SJSA1 (cell line): ENCODE measurements at places on chromosomes 1 and 21. TPM values are rescaled to one million over a fixed set of nuclear protein-coding genes. Genes with fewer than 3 reads are reported as not detected.
A peak's percentile ranks its signal among the peaks of the same experiment; 100 is the strongest.

DNA sequence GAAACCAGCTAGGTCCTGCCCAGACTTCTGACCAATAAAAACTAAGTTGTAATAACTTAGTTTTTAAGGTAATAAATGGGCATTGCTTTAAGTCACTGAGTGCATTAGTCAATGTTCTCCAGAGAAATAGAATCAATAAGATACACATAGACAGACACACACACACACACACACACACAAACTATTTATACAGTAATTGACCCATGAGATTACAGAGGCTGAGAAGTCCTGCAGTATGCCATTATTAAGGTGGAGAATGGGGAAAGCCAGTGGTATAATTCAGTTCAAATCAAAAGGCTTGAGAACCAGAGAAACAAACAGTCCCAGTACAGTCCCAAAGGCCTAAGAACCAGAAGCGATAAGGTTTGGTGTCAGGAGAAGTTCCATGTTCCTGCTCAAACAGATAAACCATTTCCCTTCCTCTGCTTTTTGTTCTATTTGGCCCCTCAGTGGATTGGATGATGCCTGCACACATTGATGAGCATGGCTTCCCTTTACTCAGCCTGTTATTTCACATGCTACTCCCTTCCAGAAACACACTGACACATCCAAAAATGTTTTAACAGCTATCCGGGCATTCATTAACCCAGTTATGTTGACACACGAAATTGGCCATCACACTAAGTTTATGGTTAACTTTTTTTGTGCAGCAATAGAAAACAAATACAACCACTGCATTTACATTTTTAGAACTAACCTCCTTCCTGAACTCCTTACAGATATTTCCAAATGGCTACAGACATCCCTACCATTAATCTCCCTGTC lies 828.2 kb upstream of the NCAM2 start:
- no peak overlapping the region for H3K4me3 ChIP-seq
- H3K4me1 ChIP-seq = no peaks in the 10 kb centered on the region
- no peak overlapping the region for H3K27ac ChIP-seq
- no peak for DNase-seq
- no peaks in the 10 kb centered on the region for H3K36me3 ChIP-seq

DNA sequence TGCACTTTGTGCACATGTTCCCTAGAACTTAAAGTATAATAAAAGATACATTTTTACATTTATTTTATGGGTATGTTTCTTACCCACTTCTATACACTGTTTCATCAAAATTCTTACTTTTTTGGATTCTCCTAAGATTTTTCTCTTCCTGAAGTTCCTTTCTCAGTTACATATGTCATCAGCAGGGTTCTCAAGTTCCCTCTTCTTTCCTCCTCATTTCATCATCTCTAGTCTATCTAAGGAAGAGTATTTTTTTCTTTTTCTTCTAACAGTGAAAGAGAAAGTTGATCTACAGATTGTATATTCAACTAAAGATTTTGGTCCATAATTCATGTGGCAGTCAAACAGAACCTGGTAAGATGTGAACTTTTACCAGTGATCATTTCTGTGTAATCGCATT lies 41.2 kb upstream of the CYYR1 start:
- DNase-seq = no peak
- no peak overlapping the region for H3K27ac ChIP-seq
- H3K36me3 ChIP-seq = no peaks in the 10 kb centered on the region

DNA sequence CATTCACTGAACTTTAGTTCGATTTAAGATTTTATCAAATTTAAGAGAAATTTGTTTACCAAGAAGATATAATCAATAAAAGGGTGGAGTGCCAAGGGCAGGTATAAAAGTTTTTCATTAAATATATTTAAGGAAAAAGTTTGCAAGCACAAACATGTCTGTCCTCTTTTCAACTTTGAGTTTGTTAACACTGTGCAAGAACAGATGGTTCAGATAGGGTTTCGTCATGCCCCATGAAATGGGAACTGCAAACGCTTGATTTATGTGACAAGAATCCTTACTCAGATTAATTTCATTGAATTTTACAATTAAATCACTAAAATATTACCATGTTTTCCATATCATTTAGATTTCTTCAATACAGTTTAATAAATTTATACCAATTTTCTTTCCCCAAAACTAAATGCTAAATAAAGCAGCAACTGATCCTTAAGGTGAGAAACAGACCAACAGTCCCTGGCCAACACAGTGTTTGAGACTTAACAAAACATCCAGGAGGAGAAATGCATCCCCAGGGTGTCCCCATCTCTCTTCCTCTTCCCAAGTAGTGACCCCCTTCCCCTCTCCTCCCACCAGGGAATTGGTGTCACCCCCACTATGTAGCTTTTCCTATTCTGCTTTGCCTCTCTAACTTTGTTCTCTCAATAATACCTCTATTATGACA lies 292.9 kb downstream of the LTN1 start:
- no peak for DNase-seq
- no peaks in the 10 kb centered on the region for H3K27me3 ChIP-seq
- no peak overlapping the region for H3K4me3 ChIP-seq
- H3K27ac ChIP-seq = no peak overlapping the region
- H3K4me1 ChIP-seq = no peaks in the 10 kb centered on the region

DNA sequence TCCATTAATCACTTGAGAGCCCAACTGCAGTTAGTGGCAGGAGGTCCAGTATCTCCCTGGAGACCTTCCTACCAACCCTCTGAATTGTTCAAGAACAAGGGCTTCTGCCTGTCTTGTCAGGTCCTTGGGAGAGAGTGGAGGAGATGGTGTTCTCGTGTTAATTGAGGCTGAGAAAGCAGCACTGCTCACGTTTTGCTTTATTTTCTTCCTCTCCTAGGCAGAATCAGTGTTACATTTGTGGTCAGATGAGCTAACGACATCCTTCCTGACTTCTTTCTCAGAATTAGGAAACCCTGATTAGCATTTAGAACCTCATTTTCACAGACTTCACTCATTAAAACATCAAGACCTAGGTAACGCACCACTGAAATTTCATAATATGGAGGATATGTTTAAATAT lies 26.4 kb upstream of the LRIG2 start:
- H3K27ac ChIP-seq = no peak overlapping the region
- no peak overlapping the region for H3K4me3 ChIP-seq
- peaks cover 17% of the 10 kb centered on the region for H3K4me1 ChIP-seq
- H3K36me3 ChIP-seq = no peaks in the 10 kb centered on the region
- DNase-seq = no peak

GRCh38 chr1:224435318-224435763 lies 744 bp upstream of the WDR26 start:
- H3K36me3 ChIP-seq = peaks cover 27% of the 10 kb centered on the region
- H3K27ac ChIP-seq = peak overlapping the region; percentile 85
- DNase-seq = peak; percentile 49
- peaks cover 35% of the 10 kb centered on the region for H3K4me1 ChIP-seq
- peak overlapping the region; percentile 67 for H3K4me3 ChIP-seq
- H3K27me3 ChIP-seq = no peaks in the 10 kb centered on the region

GRCh38 chr1:65177457-65177856 lies 29.5 kb downstream of the AK4 start:
- no peaks in the 10 kb centered on the region for H3K4me1 ChIP-seq
- H3K27me3 ChIP-seq = no peaks in the 10 kb centered on the region
- H3K36me3 ChIP-seq = no peaks in the 10 kb centered on the region
- DNase-seq = no peak
- H3K4me3 ChIP-seq = no peak overlapping the region

DNA sequence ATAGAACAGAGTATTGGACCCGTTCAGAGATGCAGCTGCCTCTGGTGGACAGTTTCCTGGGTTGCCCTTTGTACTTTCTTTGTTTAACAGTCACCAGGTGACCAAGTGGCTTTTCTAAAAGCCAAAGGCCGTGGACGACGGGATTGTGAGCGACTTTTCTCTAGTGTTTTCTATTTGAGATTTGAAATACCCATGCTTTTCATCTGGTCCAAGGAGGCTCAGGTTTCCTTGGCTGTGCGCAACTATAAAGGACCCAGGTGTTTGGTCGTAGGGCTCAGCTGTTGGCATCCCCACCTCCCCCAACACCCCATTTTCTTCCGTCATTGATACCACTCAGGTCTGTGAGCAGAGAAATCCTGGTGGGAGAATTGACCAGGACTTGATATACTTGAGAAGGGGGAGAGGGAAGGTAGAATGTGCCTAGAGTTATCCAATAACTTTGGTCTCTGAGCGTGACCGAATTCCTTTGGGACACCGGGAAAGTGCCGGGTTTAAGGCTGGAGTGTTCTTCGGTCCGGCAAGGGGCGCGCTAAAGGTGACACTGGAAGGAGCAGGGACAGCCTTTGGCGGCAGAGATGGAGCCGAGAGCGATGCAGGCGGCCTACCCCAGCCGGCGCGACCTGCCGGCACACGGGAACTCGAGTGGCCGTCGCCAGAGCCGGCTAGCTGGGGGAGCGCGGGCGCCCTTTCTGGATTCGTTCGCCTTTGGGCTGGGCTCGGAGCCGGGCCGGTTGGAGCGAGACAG lies 83.4 kb upstream of the BMP8A start:
- H3K36me3 ChIP-seq = peaks cover 31% of the 10 kb centered on the region
- H3K27ac ChIP-seq = peak overlapping the region; percentile 70
- no peaks in the 10 kb centered on the region for H3K27me3 ChIP-seq
- peaks cover 59% of the 10 kb centered on the region for H3K4me1 ChIP-seq

GRCh38 chr1:102961549-102961948 lies 146.8 kb downstream of the COL11A1 start:
- no peaks in the 10 kb centered on the region for H3K27me3 ChIP-seq
- no peak for DNase-seq
- H3K4me1 ChIP-seq = no peaks in the 10 kb centered on the region

Gene SMIM11
- 2.0 and 7.8 TPM in 2 replicates for total RNA-seq

Gene MTARC1
- not detected in 2 replicates for total RNA-seq

Gene AIM2
- total RNA-seq = not detected in 2 replicates

Gene PTGER3
- total RNA-seq = 13.2 and 14.9 TPM in 2 replicates

Gene OR2T33
- total RNA-seq = not detected in 2 replicates
